Non-pigmented ciliary epithelial cell (primary cell): ENCODE measurements at places on chromosomes 3 and 15.
A peak's percentile ranks its signal among the peaks of the same experiment; 100 is the strongest.

DNA sequence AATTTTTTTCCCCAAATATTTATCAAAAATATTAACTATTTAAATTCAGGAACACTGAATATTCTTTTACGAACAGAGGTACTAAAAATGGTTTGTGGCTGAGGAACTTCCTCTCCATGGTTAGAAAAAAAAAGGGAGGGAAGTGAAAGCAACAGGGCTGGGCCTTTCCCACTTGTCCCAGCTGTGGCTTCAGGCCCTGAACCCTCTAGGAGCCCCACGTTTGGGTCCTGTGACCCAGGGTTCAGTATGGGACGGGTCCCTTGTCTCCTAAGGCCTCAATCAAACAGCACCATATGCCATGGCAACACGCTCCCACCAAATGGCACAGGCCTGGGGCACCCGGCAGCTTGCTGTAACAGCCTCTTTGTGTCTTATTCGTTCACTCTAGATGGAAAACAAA is 32.4 kb downstream of the POC1A start:
- no peak for DNase-seq

DNA sequence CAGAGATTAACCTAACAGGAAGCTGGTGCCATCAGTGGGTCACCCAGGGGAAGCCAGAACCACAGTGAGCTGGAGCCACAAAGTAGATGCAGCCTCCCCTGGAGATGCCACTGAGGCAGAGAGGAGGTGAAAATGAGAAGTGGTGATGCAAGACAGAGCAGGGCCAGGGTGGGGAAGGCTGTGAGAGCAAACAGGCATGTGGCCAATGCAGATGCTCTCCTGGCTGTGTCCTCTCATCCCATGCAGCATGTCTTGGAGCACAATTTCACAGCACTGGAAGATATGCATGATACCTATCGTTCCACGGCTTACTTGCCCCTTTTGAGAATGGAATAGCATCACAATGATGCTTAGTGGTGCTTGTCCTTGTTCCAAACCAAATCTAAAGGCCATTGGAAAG is 126.3 kb downstream of the ABHD5 start:
- no peak for DNase-seq

DNA sequence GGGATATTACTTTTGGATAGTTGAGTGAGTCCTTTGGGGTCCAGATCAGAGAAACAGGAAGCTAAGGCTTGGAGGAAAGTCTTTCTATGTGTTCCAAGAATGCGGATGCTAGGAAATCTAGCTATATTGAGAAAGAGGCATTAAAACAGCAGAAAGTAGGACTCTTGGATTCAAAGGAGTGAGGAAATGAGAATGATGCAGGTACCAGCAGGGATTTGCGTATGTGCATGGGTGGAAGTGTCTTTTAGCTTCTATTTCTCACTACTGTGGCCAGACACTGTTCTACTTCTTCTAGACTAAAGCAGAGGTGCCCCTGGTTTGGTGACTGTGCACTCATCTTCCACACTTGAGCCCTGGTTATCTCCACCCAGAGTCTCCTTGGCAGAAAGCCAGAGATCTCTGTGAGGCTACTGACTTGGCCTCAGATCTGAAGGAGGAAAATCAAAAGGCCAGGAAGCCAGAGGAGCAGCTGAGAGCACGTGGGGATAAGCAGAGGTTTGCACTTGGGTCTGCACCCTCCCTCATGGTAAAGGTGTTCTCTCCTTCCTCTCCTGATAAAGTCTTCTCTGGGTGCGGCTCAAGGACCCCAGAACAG is 44.3 kb downstream of the ATP2B2 start:
- no peak for DNase-seq

DNA sequence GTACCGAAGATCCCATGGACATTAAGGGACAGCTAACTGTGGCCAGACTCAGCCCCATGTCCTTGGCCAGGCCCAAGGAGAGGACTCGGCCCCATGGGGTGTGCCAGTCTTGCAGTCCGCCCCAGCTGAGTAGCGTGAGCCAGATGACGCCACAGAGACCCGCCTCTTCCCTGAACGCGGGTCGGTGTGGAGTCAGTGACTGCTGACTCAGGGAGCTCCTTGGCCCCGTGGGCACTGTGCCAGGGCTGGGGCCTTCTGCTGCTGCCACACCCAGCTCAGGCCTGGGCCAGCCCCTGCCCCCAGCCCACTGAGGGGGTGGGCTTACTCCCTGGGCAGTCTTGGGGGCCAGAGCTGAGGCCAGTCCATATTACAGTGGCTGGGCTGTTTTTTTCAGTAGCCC is 52.8 kb downstream of the PLXNA1 start:
- peak; percentile 17 for DNase-seq

GRCh38 chr15:81323559-81323943 is 390 bp downstream of the STARD5 start:
- DNase-seq: no peak

DNA sequence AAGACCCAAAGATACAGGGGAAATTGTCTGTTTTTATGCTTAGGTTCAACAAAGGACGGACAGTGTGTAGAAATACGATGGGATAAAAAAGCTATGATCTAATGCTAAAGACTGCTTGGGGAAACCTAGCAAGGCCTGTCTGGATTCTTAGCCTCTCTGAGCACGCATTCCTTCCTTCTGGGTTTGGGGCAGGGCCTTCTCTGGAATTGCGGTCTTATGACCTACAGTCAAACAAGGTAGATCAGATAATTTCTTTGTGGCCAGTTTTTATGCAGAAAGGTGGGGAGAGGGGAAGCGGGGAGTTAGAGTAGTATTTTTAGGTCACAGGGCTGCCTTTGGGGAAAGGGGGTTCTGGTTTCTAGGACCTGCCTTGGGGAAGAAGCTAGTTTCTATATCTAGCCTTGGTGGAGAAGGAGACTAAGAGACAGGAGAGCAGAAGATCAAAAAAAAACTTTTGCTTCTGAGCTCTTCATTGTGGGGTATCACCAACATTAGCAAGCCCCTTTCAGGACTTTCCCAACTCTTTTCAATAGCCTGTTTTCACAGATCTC is 39.1 kb upstream of the LIPC start:
- DNase-seq: no peak

DNA sequence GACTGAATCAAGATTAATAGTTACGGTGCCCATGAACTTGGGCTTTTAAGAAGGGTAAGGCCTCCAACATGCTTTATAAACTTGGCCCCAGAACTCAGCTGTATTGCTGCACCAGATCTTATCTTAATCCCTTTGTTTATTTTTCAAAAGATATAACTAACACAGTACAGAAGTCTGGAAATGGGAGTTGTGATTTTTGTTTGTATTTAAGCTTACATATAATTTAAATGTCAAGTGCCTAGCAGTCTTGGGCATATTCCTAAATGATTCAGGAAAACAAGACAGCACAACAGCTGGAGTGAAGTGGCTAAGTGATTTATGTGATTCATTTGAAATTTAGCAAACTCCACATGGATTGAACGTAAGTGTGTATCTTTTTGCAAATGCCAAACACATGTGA is 56.2 kb downstream of the NBEAL2 start:
- no peak for DNase-seq

DNA sequence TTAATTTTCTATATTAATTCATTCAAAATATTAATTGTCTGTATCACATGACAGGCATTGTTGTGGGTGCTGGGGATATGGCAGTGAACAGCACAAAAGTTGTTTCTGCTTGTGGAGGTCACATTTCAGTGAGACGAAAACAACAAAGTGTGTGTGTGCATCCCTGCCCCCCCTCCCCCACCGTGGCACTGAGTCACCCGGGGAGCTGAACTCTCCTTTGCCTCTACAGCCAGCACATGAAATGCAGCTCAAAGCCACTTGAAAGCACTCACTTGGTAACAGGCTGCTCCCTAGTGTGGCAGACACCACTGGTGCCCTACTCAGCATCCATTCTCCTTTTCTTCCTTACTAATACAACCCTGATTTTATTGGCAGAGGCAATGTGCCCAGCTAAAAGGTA is 16.9 kb upstream of the SCAMP5 start:
- DNase-seq: no peak

DNA sequence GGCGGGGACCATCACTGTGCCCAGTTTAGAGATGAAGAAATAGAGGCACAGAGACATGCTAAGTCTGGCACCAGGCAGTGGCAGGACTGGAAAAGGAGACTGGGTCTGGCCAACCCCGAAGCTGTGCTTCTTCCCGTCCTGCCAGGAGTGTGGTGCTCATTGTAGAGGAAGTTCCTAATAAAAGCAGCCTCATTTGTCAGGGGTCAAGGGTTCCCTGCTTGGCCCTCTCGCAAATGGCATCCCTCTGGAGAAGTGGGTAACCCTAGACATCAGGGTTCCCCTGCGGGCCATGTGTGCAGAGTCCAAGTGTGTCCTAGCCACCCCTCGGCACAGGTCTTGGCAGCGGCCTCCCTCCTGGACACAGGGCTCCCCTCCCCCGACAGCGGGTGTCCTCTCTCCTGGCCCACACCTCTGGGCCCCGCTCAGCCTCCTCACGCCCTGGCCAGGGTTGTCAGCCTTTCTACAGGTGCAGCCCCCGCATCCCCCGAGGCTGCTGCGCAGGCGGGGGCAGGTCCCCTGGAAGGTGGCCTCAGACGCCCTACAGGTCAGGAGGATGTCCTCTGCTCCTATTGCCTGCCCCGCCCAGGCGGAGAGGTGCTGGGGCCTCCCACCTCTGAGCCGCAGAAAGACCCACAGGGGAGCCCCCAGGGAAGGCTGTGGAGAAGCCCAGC is 61.8 kb upstream of the PRR20G start:
- no peak for DNase-seq
